ENCODE measurements at places on chromosomes 11 and 22.

DNA sequence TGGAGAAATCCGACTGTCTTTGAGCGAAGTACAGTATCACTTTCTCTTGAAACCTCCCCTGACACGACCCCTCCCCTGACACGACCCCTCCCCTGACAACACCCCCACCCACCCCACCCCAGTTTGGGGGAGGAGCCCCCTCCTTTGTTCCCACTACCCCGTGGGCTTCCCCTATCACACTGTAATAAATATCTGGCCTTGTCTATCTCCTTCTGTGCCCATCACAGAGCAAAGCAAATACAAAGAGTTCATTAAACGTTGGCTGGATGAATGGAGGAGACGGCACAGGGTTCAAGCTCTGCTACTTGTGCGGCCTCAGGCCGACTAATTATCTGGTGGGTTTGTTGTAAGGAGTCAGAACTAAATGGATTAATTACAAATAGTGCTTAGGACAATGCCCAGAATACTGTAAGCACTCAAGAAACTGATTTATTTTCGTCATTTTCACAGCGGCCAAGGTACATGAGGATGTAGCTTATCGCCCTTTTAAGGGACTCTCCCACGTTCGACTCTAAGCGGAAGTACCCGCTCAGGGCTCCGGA is 628 bp upstream of the GGA1 start:
- DNase-seq: no peak

DNA sequence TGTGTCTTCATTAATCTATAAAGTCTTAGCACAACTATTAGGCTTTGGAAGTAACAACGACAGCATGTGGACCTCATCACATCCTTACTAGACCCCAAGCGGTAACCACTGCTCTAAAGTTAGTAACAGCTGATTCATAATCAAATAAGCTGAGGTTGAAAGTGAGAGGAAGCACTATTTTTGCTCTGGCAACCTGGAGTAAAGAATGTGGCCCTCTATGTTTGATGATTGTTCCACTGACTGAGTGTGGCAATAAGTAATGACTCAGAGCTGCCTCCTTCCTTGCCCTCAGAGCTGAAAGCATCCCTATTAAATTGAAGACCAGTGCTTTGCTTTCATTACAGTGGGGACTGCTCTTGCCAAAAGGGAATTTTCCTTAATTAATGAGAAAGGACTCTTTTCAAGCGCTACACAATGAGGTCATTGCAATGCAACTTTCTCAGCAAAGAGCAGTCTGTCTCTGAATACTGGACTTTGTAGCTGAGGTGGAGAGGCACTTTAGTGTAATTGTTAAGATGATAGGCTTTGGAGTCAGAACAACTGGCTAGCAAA is 906.1 kb upstream of the RAG2 start:
- no peak for DNase-seq

GRCh38 chr22:39024519-39025308 is 3.8 kb downstream of the APOBEC3D start:
- no peak for DNase-seq

DNA sequence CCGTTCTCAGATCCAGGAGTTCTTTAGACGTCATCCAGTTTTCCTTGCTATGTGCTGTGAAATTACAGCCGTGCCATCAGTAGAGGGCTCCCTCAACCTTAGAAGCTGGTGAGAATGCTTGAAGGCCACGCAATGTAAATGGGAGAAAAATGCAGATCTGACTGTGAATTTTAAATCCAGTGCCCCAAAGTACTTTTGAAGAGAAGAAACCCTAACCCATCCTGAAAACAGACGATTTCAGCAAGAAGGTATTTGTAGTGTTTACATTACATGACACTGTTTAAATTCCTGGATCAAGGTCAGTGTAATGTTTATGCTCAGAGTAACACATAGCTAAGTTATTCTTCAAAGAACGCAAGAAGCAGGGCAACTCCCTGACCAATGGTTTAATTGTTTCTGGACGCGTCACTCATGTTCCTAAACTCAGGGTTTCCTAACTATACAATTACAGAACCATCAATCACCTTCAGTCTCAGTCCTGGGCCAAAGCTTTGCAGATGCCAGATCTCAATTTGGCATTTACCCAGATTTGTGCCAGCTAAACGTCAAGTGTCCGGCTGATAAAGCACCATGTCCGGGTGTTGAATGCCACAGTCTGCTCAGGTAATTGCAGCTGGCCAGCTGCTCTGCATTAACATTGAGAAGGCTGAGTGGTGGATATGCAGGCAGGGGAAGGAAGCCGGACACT is 38.2 kb downstream of the ADAMTS8 start:
- DNase-seq: peak; percentile 35

Data from SHP77 (cell line).